ENCODE measurements at places on chromosomes 7 and 10.

GRCh38 chr10:126787201-126787600, 116.7 kb upstream of the C10orf90 start:
- no peak for DNase-seq

DNA sequence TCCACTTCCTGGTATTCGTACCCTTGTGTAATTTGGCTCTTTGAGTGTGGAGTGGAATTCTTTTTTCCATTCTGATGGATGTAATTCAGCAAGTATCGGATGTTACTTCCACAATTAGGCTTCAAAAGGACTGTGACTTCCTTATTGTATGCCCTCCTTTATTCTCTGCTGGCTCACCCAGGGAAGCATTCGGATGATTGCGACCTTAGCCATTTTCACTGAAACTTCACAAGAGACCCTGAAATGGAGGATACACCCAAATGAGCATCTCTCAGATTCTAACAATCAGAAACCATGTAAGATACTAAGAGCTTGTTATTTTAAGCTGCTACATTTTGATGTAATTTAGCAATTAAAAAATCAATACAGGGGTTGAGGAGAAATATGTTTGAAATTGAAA, 493.1 kb downstream of the DNAJB9 start:
- DNase-seq = no peak

- no peak for DNase-seq
Observed at GRCh38 chr7:150370612-150371071, 2.0 kb downstream of the REPIN1 start.

DNA sequence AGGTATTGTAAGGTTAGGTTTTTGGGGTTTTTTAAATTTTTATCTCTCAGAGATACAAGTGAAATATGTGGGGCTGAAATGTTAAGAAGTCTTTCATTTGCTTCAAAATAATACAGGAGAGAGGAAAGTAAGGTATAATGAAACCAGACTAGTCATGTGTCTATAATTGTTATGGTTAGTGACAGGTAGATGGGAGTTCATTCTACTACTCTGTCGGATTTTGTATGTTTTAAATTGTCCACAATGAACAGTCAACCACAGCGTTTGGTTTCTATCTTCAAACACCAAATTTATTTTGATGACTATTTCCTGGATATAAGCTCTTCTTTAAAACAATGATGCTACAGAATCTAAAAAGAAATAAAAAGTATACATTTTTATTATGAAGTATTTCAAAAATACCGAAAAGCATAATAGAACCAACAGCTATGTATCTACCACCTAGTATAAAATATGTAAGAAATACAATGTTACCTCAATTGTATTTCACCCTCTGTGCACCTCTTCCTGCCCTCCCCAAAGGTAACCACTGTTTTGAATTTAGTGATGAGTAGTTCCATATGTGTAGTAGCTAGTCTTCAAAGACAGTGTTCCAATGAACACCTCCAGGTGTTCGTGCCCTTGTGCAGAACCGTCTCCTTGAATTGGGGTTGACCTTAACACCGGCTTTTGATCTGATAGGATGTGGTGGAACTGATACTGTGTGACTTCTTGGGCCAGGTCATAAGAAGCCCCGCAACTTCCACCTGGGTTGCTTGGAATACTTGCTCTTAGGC, 74.8 kb upstream of the CDK1 start:
- DNase-seq = no peak

- DNase-seq = no peak
Observed at GRCh38 chr7:84971360-84971759, 215.5 kb downstream of the SEMA3D start.

DNA sequence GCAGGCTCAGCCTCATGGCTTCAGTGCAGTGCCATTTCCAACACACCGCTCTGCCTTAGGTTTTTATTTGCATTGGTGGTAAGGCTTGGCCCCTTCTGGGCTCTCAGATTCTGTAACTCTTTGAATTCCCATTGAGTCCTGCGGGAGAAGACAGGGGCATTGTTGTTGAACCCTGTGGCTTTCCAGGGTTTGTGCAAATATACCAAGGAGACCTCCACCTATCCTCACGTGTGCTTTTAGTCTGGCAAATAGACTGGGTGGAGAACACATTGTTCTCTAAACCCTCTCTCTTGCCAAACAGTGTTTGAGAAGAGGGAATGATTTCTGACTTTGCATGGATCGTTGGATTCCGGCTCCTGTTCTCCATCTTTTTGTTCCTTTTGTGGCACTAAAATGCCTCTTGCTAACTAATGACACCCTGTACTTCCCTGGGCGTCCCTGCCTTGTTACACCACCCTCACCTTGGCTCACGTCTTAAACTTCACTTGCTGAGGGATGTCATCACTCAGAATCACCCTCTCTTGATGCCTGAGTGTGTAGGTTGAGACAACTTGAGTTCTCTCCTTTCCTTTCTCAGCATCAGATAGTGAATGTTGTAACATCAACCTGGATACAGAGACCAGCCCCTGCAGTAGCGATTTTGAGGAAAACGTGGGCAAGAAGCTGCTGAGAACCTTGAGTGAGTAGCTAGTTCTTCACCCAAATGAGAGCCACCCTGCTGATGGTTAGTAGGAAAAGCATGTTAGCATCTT, 40.5 kb downstream of the GOT1 start:
- no peak for DNase-seq

Data from activated effector memory CD4-positive, alpha-beta T cell treated with Interleukin-2 at 50 U/mL for 16 hours (primary cell).